IMR-90 (cell line): ENCODE measurements at places on chromosomes 3 and 15. TPM values are rescaled to one million over a fixed set of nuclear protein-coding genes. Genes with fewer than 3 reads are reported as not detected.
A peak's percentile ranks its signal among the peaks of the same experiment; 100 is the strongest.

DNA sequence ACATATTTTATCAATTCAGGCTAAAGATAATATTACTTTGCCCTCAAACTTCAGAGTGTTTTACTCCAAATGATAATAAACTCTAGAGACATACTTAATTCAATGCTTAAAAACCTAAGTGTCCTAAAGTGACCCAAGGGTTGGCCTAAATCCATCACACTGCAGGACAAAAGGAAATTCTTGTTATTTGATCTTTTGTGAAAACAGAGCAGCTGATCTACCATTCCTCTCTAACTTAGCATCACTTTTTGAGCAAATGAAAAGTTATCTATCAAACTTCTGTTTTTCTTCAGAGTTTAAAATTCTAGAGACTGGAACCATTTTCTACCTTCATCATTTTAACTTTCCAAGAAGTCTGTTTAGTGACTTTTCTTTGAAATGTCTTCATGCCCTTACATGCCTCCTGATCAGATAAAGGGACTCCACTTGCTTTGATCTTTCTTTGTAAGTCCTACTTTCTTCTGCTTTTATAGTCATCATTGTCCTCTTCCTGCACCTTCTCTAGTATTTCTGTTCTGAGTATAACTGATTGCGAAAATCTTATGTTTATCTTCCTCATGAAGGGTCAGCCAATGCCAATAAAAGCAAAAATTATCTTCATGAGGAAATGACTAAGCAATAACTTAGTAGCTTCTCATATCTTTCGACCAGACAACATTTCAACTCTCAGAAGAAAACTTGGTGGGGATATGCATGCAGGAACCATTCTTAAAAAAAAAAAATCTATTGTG, 378.7 kb upstream of the TGFBR2 start:
- DNase-seq = peak; percentile 96

GRCh38 chr3:125916376-125916978, 52.5 kb upstream of the ROPN1B start:
- DNase-seq = peak; percentile 91

GRCh38 chr15:91116113-91117067, 16.3 kb downstream of the SV2B start:
- no peak for DNase-seq

DNA sequence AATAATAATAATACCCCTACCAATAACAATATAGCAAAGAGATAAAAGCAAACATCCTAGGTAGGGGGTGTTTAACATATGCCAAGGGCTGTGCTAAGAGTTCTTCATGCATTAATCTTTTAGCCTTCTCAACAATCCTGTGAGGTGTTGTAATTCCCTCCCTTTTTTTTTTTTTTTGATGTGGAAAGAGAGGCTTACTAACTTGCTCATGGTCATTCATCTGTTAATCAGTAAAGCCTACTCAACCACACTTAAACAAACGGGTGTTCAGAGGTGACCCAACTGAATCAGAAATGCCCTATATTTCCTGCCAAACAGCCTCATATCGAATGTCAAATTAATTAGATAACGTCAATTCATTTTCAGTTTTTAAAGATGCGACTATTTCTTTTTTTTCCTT, 232.1 kb downstream of the CTNNB1 start:
- DNase-seq = no peak

- DNase-seq = peak; percentile 62
These were observed 32.0 kb downstream of the FOXL2 start for GRCh38 chr3:138914870-138915502.

GRCh38 chr3:66076861-66077470, 38.2 kb upstream of the MAGI1 start:
- DNase-seq = peak; percentile 47

DNA sequence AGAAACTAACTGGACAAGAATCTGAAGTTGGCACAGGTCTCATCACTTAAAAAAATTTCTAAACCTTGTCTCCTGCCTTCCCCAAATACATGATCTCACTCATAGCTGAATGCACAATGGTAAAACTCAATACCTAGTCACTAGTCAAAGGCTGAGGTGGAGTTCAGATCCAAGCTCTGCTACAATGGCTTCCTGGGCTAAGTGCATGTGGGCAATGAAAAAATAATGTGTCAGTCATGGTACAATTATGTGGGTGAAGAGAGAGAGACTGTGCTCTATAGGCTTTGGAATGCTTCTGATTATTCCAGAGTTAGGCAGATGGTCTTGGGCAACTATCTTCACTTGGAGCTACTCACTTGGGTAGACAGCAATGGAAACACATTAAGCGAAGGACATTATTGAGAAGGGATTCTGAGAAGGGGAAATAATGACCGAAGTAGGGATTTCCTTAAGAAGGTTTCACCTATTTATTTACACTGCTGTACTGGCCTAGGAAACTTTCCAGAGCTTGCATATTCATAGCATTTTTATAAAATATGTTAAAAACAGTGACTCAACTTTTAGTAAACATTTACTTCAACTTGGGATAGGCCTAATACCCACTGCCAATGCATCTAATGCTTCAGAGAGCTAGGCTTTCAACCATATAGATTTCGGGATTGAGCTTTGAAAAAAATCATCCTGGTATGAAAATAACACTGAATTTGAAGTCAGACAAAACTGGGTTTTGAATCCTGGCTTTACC, 58.7 kb upstream of the PLXND1 start:
- DNase-seq = peak; percentile 73

- no peak for DNase-seq
These were observed 16.8 kb downstream of the NOX5 start for GRCh38 chr15:69031013-69032001.

DNA sequence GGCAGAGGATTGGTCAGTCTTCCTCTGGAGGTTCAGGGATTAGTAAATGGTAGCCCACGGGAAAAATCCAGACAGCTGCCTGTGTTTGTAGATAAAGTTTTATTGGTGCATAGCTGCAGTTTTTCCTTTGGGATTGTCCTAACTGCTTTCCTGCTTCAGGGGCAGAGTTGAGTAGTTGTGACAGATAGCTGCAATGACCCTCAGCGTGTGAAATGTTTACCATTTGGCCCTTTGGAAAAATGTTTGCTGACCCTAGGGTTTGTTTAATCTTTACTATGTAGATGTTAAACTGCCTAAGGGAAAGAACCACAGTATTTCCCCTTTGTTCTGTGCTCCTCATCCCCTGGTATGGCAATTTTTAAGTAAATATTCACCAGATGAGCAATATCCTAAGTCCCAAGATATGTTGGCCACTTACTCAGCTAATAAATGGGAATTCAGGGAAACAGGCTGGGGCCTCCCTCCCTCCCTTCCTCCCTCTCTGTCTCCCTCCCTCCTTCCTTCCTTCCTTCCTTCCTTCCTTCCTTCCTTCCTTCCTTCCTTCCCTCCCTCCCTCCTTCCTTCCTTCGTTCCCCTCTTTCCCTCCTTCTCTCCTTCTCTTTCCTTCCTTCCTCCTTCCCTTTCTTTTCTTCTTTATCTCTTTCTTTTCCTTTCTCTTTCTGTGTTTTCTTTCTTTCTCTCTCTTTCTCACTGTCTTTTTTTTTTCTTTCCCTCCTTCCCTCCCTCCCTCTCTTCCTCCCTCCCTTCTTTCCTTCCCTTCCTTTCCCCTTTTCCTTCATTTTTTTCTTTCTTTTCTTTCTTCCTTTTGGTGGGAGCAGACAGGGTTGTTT, 234.6 kb upstream of the BHLHE40 start:
- DNase-seq = peak; percentile 82

DNA sequence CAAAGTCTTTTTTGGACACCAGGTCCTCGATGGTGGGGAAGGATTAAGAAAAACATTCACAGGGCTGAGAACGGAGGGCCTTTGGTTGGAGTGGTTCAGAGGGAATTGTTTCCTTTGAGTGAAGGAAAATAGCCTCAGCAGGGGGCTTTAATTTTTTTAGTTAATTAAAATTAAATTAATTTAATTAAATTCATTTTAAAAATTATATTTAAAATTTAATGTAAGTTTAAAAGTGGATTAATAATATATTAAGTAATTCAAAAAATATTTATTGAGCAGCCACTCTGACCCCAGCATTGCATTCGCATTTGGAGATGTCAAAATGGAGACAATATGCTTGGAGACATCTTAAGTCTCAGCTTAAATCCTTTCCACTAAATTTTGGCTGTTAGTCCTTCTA, 136.7 kb downstream of the KCNH8 start:
- DNase-seq = no peak

DNA sequence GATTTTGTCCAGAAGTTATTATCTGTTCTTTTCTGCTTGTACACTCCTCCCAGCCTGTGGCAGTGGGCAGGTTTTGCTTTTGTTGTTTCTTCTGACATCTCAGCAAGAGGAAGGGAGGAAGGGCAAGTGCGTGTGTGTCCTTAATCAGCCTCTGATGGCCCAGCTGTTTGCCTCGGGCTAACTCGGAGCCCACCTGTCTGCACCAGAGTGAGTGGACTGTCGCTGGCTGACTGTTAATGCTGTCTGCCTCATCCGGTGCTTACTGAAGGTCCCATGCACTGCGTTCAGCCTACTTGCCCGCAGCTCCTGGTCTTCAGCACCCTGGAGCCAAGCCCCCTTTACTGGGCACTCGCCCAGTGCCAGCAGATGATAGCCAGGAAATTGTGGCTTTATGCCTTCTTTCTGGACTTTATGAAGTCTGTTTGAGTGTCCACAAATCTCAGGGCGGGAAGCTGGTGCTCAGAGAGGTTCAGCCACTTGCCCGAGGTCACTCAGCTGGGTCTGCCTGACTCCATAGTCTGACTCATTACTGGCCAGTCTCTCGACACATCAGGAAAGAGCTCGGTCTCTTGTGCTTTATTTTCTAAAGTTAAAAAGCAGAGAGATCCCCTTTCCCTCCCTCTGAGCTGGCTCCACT, 89.5 kb downstream of the CHRNA7 start:
- no peak for DNase-seq

- DNase-seq = peak; percentile 65
These were observed 202.7 kb downstream of the TNIK start for GRCh38 chr3:171257251-171258203.

DNA sequence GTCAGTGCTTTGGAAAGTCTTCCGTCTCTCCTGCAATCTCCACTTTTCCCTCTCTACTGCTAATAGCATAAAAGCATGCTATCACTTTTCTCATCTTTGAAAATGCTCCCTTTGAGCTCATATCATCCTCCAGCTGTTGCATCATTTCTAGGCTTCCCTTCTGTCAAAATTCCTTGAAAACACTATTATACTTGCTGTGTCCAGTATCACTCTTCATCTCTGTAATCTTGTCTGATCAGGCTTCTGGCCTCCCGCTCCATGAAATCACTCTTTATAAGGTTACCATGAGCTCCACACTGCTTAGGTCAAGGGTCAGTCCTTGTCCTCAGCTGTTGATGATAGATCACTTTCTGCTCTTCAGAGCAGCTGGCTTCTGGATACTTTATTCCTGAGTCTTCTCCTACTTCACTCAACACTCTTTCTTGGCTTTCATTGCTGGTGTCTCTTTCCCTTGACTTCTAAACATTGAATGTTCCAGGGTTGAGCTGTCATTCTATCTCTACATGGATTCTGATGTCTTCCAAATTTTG, 50.9 kb upstream of the SPTSSB start:
- no peak for DNase-seq

DNA sequence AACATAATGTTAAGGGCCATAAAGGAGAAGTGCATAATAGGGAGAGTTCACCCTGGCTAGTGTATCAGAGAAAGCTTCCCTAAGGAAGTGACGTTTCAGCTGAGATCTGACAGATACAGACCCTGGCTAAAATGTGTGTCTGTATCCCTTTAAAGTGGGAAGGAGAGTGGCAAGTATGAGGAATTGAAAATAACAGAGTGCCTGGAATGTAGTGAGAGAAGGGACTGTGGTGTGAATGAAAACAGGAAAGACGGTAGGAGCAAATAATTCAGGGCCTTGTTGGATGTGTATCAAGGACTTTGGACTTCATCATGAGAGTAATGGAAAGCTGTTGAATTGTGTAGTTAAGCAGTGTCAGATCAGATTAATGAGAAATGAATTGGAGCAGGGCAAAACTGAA, 30.5 kb downstream of the NEO1 start:
- DNase-seq = no peak

DNA sequence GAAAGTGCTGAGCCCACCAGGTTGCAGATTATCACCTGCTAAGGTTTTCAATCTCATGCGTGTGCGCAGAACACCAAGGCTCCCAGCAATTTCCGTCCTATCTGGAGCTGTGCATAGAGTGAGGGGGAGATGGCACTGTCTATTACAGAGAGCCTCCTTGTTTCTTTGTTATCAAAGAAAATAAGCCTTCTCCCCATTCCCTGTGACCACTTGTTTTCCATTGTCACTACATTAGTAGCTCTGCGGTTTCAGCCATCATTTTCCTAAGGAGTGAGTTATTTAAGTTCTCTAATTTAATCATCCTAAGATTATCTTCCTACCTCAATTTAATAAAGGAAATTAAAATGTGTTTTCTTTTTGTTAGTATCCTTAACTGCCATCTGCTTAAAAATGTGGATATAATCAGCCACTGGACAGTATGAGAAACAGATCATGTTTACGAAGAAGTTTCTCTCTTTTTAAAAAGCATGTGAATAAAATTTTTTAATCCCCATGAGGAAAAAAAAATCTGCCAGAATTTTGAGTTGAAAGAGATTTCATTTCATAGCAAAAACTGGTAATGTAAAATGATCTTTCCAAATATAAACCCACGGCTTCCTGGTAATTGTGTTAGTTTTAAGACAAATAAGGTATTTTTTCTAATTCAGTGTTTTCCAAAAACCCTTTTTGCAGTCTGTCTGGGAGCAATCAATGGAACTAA, 172.3 kb upstream of the UBE2E1 start:
- DNase-seq = no peak

DNA sequence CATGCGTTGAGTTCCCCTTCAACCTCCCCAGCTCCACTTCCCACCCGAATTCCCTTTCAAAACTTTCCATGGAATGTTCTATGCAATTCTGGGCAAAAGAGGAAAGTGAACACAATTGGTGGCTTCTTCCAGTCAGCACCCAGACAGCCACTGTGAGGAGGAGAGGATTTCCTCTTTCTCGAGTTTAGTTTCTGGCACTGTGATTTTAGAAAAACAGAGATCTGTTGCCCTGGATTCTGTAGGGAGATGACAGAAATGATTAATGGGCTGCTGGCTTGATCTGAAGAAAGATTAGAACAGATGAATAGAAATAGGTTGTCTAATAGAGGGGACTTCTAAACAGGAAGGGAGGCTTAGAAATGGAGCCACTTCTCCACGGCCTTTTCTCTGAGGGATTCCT, 172.0 kb downstream of the MCTP2 start:
- DNase-seq = no peak

Gene IL17RD
- polyA plus RNA-seq = 0.92 TPM in 2 replicates

Gene ITIH3
- polyA plus RNA-seq = 0.94 and 1.3 TPM in 2 replicates

Gene HTD2
- 5.7 and 6.4 TPM in 2 replicates for polyA plus RNA-seq

Gene GOLGA6L7
- polyA plus RNA-seq = not detected in 2 replicates

Gene SLC15A2
- polyA plus RNA-seq = 0.07 and 0.31 TPM in 2 replicates
